Sigmoid colon (tissue), 7 donors: ENCODE measurements at places on chromosomes 7 and 10. TPM values are rescaled to one million over a fixed set of nuclear protein-coding genes. Genes with fewer than 3 reads are reported as not detected.

GRCh38 chr10:128522551-128523308 lies 396.5 kb upstream of the MKI67 start:
- DNase-seq: no peak

GRCh38 chr10:94138391-94138790 lies 144.7 kb downstream of the PLCE1 start:
- DNase-seq: no peak

Gene CRYGN
- 0.60 TPM for polyA plus RNA-seq

Gene ABCB4
- polyA plus RNA-seq: 3.5 TPM

Gene PTF1A
- polyA plus RNA-seq: not detected

DNA sequence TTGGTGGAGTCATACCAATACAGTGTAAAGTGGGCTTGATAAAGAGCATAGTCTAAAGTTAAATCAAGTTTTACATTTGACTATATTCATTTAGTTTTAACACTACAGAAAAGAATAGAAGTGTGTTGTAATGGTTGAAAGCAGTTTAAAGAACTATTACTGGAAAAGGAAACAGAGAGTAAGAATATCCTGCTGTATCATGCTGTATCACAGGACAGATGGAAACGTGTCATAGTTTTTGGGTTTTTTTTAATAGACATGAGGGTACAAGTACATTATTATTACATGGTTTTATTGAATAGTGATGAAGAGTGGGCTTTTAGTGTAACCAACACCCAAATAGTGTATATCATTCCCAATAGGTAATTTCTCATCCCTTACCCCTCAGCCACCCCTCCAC lies 944.3 kb downstream of the LRMDA start:
- no peak for DNase-seq

Gene CYP2C8
- 1.4 TPM for polyA plus RNA-seq

Gene WASHC2C
- polyA plus RNA-seq: 34.8 TPM

Gene IFIT1B
- not detected for polyA plus RNA-seq

Gene IFIT1
- 27.1 TPM for polyA plus RNA-seq

DNA sequence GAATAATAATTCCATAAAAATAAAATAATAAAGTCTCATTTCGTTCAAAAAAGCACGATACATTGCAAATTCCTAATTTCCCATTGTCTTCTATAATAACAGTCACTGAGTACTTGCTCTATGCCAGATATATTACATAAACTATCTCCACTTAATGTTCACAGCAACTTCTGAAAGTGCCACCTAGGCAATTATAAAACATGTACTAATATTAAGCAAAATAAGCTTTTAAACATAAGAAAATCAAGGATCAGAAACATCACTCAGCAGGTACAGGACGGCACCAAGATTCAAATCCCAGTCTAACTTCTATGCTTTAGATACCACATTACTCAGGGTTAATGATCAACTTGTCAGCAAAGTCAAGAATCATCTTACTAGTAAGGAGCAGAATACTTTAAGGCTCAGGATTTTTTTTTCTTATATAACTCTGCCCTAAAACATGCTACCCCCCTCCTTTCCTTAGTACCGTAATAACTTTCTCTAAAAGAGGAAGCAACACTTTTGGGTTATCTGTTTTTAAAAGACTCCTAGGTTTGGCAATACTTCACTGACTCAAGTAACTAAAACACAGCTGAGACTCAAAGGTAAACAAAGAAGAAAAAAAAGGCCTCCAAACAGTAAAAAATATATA lies 51.3 kb downstream of the USP6NL start:
- DNase-seq: no peak

GRCh38 chr10:132145521-132146185 lies 41.1 kb upstream of the DPYSL4 start:
- no peak for DNase-seq

Gene MSS51
- 1.3 TPM for polyA plus RNA-seq

Gene PHYHIPL
- polyA plus RNA-seq: 0.67 TPM

GRCh38 chr10:7944215-7944480 lies 110.3 kb upstream of the GATA3 start:
- DNase-seq: no peak

- no peak for DNase-seq
These were observed 25.9 kb downstream of the ADCY1 start for GRCh38 chr7:45599851-45600706.

GRCh38 chr10:6197321-6197720 lies 5.4 kb upstream of the PFKFB3 start:
- DNase-seq: no peak

GRCh38 chr10:125011926-125012705 lies 70.2 kb downstream of the ZRANB1 start:
- peak; percentile 65 for DNase-seq

DNA sequence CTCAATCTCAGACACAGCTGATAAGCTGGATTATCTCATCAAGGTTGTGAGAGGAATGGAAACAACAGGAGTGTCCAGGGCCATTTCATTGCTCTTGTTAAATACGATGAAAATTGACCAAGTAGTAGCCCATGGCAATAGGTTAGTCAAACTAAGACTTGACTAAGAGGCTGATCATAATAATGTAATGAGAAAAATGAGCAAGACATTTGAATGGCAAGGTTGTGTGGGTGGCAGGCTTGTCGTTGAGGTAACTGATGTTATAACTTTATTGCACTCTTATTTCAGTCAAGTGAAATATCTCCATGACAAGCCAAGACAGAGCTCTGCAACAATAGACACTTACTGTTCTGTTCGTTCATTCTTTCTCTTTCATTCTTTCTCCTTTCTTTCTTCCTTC lies 532.0 kb downstream of the GATA3 start:
- no peak for DNase-seq

- DNase-seq: no peak
These were observed 20.7 kb downstream of the SDK1 start for GRCh38 chr7:3321745-3322144.

- DNase-seq: peak; percentile 74
These were observed at the start of gene AEBP1 for GRCh38 chr7:44103923-44104859. TSS of gene AEBP1 (plus strand) at chr7:44104345. CDS start at chr7:44104666, 321 bp downstream.

GRCh38 chr10:101155896-101156295 lies 24.8 kb downstream of the TLX1 start:
- no peak for DNase-seq

GRCh38 chr7:117012696-117013095 lies 59.4 kb downstream of the ST7 start:
- DNase-seq: no peak

Gene ZNF804B
- not detected for polyA plus RNA-seq

Gene CHN2
- 16.2 TPM for polyA plus RNA-seq

Gene UPK3B
- polyA plus RNA-seq: 1.9 TPM

Gene LEP
- 5.4 TPM for polyA plus RNA-seq

DNA sequence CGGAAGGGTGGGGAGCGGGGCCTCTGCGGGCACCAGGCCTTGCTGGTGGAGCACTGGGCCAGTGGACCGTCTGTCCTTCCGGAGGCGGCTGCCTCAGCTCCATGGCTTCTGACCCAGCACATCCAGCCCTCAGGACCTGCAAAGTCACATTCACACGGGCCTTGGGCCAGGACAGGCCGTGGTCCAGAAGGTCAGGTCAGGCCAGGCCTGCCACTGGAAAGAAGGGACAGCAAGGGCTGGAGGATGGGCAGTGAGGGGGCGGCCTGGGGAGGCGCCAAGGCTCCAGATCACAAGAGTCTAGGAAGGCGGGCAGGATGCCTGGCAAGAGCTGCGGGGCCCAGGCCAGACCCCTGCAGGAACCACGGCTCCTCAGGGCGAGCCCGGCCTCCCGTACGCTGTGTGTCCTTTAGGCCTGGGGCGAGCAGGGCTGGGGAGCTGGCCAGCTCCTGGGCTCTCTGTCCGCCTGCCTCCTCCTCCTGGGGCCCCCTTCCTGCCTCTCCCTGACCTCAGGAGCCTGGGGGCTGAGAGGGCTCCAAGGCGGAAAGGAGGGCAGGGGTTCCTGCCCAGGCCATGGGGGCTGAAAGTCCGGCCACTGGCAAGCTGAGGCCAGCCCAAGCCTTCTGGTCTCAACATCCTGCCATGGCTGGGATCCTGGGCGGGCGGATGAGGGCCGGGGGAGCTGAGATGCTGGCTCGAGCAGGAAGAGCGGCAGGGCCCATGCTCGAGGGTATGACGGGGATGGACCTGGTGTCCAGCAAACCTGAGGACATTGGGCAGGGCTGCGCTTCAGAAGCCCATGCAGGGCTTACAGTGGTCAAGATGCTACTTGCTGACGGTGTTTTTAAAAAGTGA lies 225.8 kb downstream of the ELFN1 start:
- no peak for DNase-seq

Gene PITX3
- not detected for polyA plus RNA-seq

Gene ZNF316
- 3.6 TPM for polyA plus RNA-seq

DNA sequence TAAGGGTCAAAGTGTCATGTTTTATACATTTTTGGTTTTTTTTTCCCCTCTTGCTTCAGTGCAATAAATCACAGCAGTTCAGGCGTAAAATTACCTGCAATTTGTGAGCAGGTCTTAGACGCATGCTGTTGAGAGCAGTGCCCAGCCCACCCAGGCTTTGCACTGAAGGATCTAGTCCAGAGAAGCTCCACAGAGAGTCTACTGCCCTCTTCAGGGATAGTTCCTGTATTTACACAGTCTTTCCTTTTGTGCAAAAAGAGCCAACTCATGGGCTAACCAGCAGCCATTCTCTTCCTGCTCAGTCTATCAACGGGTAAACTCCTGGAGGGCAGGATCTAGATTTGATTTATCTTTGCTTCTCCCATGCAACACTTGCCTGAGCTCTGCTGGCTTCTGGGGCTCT lies 82.2 kb upstream of the NAMPT start:
- no peak for DNase-seq

DNA sequence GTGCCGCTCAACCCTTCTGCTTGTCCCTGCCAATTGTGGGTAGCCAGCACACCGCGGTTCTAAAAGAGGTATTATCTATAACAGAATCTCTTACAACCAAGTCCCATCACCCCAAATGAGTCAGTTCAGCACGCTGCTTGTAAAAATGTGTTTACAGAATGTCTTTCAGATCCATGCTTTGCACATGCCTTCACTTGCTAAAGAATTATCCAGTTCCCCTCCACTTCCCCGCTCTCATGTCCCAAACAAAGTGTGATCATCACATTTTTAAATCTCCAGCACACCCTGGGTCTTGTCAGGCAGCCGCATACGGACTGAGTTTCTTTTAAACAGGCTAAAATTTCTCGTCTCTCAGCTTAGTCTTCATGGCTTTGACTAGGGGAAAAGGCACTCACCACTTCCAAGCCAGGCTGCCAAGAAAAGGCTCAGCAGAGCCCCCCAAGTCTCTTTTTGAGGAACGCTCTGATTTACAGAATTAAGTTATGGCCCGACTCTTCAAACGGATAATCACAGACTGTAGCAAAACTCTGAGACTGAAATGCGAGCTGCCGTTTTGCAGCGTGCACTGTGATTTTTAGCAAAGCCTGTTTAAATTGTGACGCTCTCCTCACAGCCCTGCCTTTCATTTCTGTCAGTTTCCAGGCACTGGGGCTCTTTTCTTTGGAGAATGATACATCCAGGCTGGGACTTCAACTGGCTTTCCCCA lies 29.8 kb upstream of the FGFR2 start:
- peak; percentile 20 for DNase-seq

Gene MORN4
- polyA plus RNA-seq: 2.5 TPM

DNA sequence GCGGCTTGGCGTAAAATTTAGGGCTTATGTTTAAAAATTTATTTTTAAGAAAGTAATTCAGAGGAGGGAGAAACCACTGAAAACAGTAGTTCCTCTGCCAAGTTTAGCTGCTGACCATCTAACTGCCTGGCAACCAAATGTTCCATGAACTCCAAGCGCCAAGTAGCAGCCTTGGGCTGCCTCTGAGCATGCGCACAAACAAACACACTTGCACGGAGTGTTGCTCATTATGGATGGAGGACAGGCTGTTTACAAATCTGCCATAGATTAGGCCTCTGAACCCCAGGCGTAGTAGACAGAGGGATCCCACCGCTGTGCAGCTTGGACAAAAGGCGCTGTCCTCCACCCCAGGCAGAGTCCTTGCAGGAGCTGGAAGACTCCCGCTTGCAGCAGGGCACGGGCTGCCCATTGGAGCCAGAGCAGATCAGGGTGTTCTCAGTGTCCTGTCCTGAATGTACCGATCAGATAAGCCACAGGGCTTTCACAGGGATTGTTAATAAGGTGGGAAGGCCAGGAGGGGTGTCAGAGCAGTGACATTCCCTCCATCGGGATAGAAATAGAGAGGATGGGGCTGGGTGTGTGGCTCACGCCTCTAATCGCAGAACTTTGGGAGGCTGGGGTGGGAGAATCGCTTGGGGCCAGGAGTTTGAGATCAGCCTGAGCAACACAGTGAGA lies 47.7 kb upstream of the LYZL1 start:
- no peak for DNase-seq

Gene ZNF727
- polyA plus RNA-seq: 0.06 TPM

GRCh38 chr10:133117688-133118071 lies 30.0 kb downstream of the ADGRA1 start:
- no peak for DNase-seq

DNA sequence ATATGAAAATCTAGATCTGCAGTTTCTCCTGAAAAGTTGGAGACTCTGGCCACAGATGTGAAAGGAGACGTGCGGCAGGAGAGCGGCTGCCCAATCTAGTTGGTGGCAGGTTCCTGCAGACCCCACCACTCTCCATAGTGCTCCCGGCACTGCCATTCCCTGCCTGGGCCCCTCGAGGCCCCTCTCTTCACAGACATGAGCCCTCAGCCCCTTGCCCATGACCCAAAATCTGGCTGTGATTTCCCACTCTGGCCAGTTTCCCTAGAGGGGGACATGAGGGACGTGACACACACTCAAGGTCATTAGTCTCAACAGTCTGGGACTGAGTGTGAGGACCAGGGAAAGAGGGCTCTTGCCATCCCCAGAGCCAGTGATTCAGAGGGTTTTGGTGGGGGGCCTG lies 138.7 kb downstream of the PTPN20 start:
- DNase-seq: no peak

Gene CYP3A7
- polyA plus RNA-seq: 0.10 TPM

Gene GRK5
- 7.9 TPM for polyA plus RNA-seq

GRCh38 chr10:6885284-6885683 lies 305.2 kb upstream of the PRKCQ start:
- no peak for DNase-seq

GRCh38 chr10:3900391-3900790 lies 115.4 kb upstream of the KLF6 start:
- no peak for DNase-seq

- no peak for DNase-seq
These were observed 2.7 kb upstream of the UNCX start for GRCh38 chr7:1229956-1230355.

Gene ATRNL1
- 0.57 TPM for polyA plus RNA-seq

- DNase-seq: no peak
These were observed 602.7 kb upstream of the NRP1 start for GRCh38 chr10:33937036-33937730.

Gene PLCE1
- 6.0 TPM for polyA plus RNA-seq

DNA sequence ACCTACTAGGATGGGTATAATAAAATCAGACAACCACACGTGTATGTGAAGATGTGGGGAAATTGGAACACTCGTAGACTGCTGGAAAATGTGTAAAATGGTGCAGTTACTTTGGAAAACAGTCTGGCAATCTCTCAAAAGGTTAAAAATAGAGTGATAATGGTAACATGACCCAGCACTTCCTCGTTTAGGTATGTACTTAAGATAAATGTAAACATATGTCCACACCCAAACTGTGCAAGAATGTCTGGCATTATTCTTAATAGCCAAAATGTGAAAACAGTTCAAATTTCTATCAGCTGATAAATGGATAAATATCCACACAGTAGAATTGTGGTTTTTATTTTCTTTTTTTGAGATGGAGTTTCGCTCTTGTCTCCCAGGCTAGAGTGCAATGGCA lies 272.8 kb downstream of the ZNF248 start:
- DNase-seq: no peak
